Activated CD4-positive, alpha-beta T cell treated with anti-CD3 and anti-CD28 coated beads for 36 hours (primary cell): ENCODE measurements at places on chromosomes 5 and 9. TPM values are rescaled to one million over a fixed set of nuclear protein-coding genes. Genes with fewer than 3 reads are reported as not detected.

GRCh38 chr5:131254741-131255140, 9.1 kb upstream of the CDC42SE2 start:
- DNase-seq, result no peak

DNA sequence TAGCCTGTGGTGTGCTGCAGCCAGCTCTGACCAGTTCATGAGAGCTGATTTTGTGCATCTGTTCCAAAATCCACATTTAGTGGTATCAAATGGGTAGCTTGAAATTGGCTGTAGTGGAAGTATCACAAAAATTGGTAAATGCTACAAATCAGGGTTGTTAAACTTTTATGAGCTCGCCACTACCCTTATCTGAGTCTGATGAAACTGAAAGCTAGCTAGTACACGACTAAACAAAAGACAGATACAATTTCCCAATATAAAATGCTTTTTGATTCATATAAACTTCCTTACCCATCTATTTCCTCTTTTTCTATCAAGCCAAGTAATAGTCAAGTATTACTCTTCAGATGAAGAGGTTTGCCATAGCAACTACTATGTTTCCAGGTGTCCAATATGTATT, 392.0 kb downstream of the TMEM161B start:
- no peak for DNase-seq

GRCh38 chr5:173794901-173795416, 93.2 kb upstream of the CPEB4 start:
- no peak for DNase-seq

DNA sequence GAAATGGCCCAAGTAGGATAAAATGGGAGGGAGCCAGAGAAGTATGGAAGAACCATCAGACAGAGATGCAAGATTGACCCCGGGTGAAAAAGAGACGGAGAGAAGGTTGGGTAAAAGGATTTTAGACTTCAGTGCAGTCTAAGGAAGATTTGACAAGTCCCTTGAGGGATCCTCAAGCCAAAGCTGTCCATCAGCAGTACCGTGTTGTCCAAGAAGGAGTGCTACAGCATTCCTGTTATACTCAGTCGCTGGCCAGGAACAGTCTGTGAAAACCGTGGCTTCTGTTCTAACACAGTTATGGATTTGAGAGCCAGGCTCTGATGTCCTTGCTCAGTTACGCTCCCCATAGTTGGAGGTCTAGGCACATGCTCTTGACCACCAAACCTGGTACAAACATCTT, 383.9 kb upstream of the DAB2 start:
- DNase-seq, result no peak

GRCh38 chr9:14912859-14913258, 2.6 kb upstream of the FREM1 start:
- no peak for DNase-seq

DNA sequence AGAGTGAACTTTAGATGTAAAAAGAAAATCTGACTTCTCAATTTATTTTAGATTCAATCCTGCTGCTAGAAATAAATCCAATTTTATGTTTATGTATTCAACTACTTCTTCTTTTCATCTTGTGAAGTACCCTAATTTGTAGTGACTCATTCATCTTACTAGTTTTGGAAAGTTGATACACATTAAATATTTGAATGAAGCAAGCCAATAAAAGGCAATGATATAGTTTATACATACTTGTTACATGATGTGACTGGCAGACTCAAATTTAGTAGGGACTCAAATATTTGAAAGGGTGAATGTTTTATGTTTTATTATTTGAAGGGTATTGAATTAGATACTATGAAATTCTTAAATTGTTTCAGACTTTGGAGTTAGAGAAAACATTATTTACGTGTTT, 34.7 kb downstream of the CSNK1G3 start:
- no peak for DNase-seq

DNA sequence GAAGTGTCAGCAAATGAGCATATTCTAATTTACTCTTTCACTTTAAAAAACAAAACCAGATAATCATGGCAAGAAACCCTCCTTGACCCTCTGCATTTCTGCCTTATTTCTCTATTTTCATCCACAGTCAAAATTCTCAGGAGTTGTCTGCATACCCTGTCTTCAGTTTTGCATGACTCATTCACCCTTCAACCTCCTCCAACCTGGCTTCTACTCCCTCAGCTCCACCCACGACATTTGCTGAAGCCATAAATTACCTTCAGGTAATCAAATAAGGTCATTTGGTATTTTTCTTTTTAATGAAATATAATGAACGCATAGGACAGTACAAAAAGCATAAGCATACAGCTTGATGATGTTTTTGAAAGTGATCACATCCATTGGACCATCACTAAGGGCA, 27.8 kb upstream of the SH3GL2 start:
- DNase-seq, result no peak

GRCh38 chr5:5492087-5492933, 69.8 kb downstream of the ICE1 start:
- DNase-seq, result peak; percentile 52

DNA sequence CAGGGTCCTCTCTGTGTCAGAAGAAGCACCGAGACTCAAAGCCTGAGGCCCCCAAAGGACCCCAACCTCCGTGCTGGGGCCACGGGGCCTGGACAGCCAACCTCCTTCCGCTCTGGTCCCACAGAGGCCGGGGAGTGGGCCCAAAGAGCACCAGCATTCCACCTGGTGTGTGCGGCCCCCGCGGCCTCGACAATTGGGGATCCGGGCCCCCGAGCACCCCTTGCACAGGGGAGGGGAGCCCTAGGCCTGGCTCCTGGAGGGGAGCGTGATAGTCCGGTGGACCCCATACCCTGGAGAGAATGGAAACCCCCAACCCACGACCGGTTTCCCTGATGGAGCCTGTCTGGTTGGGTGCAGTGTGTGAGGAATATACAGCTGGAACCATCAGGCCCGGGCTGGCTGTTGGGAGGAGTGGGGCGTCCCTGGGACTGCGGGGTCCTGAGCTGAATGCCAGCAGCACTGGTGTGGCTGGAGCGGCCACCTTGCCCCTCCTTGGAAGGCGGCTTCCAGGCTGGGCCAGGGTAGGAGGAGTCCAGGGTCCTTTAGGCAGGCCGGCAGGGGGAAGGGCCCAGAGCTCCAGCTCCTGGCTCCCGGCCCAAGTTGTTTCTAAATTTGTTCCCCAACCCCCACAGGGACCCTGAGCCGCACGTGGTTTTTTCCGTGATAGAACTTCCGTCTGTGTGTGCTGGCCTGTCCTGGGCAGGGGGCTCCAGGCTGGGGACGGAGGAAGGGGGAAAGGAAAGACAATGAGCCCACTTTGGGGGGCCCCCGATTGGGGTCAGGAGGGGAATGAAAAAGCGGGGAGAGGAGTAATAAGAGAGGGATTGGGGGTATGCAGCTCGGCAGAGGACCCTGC, 825 bp upstream of the TOR4A start:
- DNase-seq, result no peak

DNA sequence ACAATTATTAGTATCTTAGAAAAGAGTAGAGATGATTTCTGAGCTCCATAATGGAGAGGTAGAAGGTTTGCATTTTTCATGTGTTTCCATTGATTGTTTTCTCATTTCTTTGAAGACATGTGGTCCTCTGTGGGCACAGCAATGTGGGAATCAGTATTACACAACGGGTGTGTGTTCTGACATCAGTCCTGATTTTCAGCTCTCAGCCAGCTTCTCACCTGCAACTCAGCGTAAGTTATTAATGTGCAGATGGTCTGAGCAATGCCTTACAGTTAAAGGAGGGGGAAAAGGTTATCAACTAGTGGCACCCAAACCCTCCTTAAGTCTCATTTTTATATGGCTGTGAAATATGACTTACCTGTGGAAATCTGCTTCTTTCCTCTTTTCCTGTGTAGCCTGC, 59.1 kb downstream of the ITGA2 start:
- DNase-seq, result peak; percentile 12

DNA sequence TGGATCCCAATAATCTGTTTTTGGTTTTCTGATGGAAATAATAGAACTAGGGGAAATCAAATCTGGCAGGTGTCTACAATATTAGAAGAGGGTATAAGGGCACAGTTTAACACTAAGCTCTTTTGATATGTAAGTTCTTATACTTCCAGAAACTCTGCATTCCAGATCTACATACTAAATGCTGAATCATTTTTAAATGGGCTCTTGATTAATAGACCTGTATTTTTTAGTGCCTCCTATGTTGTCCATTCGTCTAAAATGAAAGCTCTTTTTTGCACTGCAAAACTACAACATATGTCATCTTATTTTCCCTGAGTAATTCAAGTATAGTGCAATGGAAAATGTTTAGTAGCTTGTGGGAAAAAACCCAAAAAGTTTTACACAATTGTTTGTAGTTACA, 44.2 kb downstream of the NR6A1 start:
- no peak for DNase-seq

DNA sequence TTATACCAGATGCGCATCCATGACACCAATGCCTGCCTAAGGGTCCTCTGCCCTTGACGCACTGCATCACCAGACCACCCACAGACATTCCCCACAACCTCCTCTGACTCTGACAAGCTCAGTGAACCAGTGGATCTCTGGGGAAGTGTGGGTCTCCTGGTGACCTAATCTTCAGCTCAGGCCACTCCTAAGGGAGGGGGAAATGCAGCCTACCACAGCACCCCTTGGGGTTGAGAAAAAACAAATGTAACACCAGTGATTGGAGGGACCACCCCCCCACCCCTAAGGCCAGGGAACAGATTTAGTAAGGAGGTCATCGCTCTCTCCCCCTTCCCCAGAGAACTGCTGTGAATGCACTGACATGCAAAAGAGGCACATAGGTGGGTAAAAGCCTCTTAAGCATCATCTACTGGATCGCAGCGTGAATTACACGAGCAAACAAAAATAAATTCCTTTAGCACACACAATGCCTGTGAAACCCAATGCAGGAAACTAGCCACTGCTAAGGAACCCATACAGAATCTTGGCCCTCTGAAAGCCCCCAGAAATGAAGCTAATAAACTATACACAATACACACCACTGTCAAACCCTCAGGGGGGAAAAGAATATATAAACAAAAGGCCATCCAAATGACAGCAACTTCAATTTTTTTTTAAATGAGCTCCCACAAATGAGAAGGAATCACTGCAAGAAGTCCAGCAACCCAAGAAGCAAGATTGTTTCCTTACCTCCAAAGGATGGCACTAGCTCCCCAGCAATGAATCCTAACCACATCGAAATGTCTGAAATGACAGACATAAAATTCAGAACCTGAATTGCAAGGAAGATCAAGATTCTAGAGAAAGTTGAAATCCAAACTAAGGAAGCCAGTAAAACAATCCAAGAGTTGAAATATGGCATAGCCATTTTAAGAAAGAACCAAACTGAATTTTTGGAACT, 513.7 kb upstream of the PTGER4 start:
- peak; percentile 39 for DNase-seq

GRCh38 chr5:171647043-171647903, 138.3 kb upstream of the SMIM23 start:
- DNase-seq, result peak; percentile 10

DNA sequence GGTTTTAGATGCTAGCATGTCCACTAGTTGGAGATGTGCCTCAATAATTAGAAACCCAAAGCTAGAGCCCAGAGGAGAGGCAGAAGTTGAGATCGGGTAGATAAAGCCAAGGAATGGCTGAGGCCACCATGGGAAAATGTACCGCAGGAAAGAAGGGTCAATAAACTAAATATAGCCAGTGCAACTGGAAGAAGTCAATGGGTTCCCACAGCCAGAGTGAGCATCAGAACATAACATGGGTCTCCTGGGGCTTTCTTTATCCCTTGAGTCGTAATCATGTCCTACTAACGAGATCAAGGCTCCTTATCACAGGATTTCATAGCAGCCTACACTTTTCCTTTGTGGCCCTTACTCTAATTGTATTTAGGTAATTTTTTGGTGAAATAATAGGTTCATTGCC, 61.7 kb downstream of the FRMD3 start:
- no peak for DNase-seq

DNA sequence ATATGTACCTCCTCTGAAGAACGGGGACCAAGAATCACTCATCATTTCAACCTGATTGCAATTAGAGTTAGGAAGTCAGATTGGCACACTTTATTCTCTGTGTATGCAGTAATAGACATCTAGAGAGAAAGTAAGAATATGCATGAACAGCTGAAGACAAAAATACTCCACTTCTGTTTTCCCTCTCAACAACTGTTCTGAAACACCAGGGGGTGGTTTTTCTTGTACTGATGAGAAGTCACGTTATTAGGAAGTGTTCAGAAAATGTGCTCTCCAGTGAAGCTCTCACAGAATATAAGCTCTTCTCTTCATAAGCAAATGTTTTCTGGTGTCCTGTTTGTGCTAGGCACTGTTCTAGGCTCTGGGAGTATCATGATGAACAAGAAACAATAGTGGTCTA, 531.7 kb upstream of the C9orf72 start:
- DNase-seq, result no peak

GRCh38 chr5:81239613-81240012, 6.5 kb downstream of the CKMT2 start:
- DNase-seq, result no peak

ZNF367 gene
- 24.2 TPM for total RNA-seq

GDA gene
- total RNA-seq, result not detected

PFN3 gene
- total RNA-seq, result not detected

SHISAL2B gene
- not detected for total RNA-seq

TNFSF8 gene
- 42.3 TPM for total RNA-seq
